ENCODE measurements at places on chromosomes 1 and 21.

DNA sequence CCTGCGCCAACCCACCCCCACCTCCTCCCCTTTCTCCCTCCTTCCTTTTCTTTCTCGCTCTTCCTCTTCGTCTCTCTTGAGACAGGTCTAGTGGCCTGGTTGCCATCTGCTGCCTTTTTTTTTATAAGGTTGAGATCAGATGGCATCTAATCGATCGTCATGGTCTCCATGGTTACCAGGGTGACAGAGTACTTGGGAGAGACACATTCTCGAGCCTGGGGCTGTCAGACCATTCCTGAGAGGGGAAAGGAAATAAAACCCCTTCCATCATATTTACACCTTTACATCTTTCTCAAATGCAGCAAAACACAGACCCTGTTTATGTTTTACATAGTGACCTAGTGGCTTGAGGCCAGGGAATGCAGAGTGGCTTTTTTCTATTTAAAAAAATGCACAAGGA is 53.5 kb upstream of the SLC22A15 start:
- no peak for DNase-seq

- peak; percentile 29 for DNase-seq
Observed at GRCh38 chr1:226404063-226404903, 3.6 kb downstream of the PARP1 start.

- DNase-seq: peak; percentile 83
Observed at GRCh38 chr21:26967062-26967913, at the start of gene ADAMTS5. Gene ADAMTS5 (minus strand): TSS chr21:26967088. CDS start chr21:26966391, 697 bp downstream.

GRCh38 chr1:92817986-92818764 is 13.7 kb upstream of the RPL5 start:
- DNase-seq: no peak

GRCh38 chr21:16912075-16912474 is 600.8 kb upstream of the CXADR start:
- no peak for DNase-seq

DNA sequence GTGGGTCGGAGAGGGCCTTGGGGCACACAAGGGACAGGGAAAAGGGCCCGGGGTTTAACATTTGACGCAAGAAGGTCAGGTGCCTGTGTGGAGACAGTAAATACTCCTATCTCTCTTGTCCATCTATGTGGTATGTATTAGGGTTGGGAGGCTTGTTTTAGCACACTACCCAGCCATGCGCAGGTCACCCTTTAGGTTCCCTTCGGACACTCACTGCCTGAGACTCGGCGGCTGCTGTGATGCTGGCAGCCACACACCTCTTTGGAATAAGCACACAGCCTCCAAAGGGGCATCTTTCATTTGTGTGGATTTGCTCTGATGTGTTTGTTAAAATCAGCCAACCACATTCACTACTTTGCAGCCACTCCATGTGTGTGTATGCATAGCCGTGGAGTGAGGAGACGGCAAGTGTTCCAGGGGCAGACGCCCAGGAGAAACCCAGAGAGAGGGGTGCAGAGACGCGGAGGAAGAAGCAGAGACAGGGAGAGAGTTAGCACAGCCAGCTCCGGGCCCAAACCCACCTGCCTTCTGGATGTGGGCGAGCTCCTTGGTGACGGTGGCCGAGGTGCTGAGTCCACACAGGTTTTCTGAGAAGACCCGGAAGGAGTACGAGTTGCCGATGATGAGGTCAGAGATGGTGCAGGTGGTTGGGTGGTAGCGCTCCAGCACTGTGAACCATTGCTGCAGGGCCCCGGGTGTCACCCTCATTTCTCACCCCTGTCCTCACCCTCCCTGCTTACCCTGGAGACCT is 5.7 kb downstream of the MYBPH start:
- no peak for DNase-seq

DNA sequence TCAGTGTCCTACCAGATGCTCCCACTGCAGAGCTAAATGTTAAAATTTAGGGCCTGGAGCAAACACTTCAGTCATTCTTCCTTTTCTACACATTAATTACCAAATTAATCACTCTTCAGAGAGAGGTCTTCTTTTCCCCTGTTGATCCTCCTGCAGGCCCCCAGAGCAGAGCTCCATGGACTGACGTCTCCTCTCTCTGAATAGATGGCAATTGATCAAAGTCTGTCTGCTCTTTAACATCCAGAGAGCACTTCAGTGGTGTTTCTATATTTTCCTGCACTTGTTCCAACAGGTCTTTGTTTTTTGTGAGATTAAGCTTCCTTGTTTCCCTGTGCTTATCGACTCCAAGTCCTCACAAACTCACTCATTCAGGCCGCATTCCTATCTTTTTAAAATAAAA is 239.3 kb downstream of the SIPA1L2 start:
- no peak for DNase-seq

DNA sequence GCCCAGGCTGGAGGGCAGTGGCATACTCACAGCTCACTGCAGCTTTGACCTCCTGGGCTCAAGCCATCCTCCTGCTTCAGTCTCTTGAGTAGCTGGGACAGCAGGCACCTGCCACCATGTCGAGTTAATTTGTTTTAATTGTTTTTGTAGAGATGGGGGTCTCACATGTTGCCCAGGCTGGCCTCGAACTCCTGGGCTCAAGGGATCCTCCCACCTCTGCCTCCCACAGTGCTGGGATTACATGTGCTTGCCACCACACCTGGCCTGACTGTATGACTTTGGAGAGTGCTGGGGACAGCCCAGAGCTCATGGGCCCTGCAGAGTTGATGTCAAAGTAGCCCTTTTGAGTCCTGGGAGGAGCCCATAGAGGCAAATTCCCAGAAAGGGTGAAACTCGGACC is 1.8 kb downstream of the OBSCN start:
- DNase-seq: no peak

DNA sequence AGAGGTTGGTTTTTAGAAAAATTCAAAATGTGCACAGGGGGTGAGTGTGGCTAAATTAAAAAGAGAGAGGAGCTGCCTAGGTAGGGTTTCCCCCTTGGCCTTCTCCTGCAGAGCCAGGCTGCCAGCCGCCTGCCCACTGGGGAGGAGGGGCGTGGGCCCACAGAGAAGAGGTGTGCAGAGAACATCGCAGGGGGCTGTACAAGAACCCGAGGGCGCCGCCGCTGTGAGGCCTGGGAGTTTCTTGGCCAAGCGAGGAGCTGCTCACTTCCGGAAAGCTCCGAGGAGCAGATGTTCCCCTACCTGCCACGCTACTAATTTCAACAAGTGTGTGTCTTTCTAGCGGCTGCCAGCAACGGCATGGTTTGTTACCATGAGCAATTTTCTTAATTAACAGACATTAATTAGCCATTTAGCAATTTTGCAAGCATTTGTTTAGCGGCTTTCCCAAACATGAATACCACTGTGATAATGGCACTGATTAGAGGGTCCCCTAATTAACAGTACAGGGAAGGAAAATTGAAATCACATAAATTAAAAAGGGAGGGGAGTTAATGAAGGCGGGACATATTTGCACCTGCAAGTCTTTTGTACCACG is 59.7 kb downstream of the MRPL37 start:
- no peak for DNase-seq

GRCh38 chr1:38114241-38115026 is 67.8 kb upstream of the POU3F1 start:
- DNase-seq: peak; percentile 86

DNA sequence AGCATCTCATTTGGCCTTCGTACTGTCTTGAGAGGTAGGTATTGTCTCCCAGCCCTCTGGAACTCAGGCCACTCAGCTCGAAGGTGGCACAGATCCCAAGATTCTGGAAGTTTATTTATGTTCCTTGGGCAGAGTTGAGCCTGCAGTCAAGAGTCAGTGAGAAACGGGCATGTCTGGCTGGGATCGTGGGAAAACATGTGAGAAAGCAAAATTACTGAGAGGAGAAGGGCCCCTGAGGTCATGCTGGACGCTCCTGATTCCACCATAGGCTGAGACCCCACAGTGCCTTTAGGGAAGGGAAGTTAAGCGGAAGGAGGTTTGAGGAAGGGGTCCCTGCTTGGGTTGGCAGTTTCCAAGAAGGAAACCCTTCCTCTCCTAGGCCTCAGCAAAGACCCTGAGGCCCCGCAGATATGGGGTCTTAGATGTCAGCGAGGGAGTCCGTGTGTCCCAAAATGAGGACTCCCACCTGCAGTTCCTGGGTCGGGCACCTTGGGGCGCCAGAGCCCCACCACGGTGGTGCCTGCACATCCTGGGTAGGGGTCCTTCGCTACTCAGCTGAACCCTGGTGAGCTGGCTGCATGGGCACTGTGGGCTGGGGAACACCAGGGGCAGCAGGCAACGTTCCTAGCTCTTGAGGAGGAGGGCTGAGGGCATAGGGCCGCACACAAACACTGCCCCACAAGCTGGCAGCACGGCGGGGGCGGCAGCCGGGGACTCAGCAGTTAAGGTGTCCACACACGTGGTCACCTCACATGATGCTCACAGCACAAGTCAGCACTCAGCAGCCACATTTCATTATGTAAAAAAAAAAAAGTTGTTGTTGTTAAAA is 12.3 kb upstream of the SEMA4A start:
- peak; percentile 60 for DNase-seq

GRCh38 chr1:116334868-116335635 is 38.0 kb upstream of the ATP1A1 start:
- no peak for DNase-seq

DNA sequence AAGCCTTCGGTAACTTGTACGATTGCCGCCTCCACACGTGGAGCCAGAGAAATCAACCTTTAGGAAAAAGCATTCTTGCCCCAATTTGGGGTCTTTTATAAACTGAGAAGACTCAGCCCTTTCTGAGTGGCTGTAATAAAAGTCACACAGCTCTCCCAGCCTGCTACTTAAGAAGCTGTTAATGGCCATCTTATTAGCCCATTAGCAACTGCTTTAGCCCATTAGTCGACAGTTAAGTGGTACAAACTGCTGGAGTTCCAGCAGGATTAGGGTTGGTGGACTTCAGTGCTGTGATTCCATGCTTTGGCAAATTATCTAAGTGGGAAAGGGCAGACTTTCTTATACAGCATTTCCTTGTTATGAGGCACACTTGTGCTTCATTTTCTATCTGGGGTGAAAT is 461.3 kb downstream of the RPS6KC1 start:
- DNase-seq: no peak

DNA sequence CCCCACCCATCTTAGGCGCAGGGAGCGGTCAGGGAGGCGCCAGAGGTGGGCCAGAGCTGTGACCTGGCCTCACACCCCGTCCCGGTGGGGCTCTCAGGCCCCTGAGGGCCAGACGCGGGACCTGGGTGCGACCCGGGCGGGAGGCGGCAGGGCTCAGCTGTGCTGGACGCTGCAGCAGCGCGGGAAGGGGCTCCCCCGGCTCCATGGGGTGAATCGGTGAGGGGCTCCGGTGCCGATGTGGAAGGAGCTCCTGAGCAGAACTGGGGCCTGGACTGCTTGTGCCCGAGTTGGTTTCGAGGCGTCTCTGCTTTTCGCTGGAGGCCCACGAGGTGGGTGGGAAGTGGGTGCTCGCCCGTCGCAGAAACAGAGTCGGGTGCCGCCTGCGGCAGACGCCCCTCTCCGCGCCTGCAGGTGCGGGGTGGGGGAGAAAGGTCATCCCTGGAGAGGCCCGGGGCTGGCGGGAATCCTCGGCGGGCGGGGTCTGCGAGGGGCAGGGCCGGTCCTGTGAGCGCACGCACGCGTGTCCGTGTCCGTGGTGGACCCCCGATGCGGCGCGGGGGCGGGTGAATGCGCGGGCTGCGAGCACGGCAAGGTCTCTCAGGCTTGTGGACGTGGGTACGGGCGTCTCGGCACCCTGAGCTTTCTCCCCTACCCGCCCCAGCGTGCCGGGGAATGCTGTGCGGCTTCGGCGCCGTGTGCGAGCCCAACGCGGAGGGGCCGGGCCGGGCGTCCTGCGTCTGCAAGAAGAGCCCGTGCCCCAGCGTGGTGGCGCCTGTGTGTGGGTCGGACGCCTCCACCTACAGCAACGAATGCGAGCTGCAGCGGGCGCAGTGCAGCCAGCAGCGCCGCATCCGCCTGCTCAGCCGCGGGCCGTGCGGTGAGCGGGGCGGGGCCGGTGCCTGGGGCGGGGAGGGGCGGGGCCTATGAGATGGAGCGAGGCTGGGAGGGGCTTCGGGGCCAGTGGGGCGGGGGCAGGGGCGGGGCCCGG is 20.4 kb downstream of the AGRN start:
- DNase-seq: peak; percentile 88
